ENCODE measurements at places on chromosomes 6 and 20.
A peak's percentile ranks its signal among the peaks of the same experiment; 100 is the strongest.

GRCh38 chr6:12313306-12313991 is 23.3 kb downstream of the EDN1 start:
- no peak for ATAC-seq

DNA sequence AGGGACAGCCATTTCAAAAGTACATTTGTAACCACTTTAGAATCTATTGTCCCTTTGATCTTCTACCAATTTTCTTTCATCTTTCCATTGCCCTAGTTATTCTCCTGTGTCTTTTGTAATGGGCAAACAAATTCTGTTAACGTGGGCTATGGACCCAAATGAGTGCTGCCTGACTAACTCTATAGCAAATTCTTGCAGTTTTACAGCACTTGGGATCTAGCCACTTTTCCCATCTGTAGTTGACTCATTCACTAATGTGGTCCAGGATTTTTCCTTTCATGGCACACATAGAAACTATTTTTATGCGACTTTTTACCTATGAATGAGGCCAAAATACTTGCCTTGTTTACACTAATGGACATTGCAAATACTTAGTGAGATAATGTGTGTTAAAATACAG is 52.0 kb downstream of the GRIK2 start:
- ATAC-seq, result no peak

GRCh38 chr6:41040101-41040939 is 1.3 kb upstream of the UNC5CL start:
- peak; percentile 57 for ATAC-seq

DNA sequence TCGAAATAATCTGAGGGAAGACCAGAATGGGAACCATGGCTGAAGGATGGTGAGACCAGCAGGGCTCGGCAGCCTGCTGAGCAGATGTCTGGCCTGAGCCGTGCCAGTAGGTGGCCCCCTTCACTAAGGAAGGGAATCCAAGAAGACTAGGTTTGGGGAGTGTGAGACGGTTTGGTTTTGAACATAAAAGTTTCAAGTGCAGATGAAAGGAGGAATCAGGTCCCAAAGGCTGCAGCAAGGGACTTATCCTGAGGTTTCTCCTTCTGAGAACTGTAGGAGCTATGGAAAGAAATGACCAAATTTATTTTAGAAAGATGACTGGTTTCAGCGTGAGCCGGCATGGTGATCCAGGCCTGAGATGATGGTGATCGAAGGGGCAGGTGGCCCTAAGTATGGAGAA is 4.6 kb upstream of the OSER1 start:
- ATAC-seq, result no peak

GRCh38 chr6:129517288-129517687 is 192.7 kb downstream of the ARHGAP18 start:
- ATAC-seq, result peak; percentile 31

DNA sequence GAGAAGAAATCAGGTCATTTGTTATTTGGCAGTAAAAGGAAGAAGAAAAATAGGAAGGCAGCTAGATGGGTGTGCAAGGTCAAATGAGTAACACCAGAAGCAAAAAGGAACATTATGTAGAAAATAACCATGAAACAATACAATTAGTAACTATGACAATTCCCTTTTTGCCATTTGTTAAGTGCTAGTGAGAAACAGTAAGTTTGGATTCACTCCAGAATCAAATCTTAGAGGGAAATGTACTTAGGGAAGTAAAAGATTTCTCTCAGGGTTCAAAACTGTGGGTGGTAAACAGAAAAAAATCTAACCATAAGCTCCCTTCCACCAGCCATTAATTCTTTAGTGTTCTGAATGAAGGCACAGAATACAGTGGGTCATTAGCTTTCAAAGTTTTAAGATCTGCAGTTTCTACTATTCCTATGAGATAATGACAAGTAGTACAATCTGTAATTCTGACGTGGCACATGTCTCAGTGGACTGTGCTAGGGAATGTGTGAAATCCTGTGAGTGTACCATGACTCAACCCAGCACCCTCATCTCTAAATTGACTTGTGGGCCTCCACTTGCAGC is 17.1 kb downstream of the REPS1 start:
- ATAC-seq, result peak; percentile 90

DNA sequence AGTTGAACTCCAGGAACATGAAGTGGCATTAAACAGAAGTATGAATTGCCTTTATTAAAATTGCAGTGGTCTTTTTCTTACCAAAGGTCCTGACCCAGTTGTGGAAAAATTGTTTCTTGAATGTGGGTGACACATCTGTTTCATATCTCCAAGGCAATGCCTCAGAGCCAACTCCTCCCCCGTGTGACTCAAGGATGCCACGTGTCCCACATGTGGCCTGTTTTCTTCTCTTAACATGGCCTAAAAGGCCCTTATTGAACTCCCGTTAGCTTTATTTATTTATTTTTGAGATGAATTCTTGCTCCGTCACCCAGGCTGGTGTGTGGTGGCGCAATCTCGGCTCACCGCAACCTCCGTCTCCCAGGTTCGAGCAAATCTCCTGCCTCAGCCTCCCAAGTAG is 128.4 kb upstream of the ESR1 start:
- no peak for ATAC-seq

DNA sequence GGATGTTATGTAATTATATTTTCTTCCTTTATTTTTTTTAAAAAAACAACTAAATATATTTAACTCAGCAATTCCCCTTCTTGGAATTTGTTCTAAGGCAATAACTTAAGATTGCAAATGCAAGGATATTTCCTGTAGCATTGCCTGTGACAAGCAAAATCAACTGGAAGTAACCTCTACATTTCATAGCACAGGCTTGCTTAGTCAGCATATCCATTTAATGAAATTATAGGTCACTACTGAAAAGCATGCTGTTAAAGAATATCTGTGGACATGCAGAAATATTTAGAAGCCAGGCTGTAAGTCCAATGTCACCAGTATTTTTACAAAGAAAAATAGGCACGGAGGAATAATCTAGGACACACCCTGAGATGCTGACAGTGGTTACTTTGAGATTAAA is 8.7 kb upstream of the MEP1A start:
- no peak for ATAC-seq

DNA sequence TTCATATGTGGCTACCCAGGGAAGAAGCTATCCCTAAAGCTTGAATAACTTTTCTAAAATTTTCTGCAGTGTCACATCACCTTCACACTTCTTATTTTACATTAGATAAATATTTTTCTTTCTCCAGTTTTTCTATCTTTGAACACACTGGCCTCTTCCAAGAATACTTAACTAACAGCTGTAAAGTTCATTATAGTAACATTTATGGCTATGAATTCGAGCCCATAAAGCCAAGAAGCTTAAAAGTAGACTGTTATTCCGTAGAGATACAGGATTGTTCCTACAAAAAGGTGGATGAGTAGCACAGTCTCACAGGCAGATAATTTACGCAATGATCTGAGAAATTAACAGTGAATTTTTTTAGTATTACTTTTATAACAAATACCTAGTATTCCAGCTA is 55.7 kb upstream of the BMP5 start:
- no peak for ATAC-seq

- ATAC-seq, result no peak
Measured at GRCh38 chr6:138487102-138487604, 12.1 kb downstream of the NHSL1 start.

GRCh38 chr6:26500102-26500501 is at the start of gene BTN1A1:
TSS of gene BTN1A1 (plus strand) at chr6:26500303. CDS start at chr6:26501287, 984 bp downstream.
- no peak for ATAC-seq

All from esophagus mucosa (tissue), 1 donor.